ENCODE measurements at places on chromosomes 12 and 14.

- DNase-seq: no peak
These were observed 103.1 kb upstream of the C14orf180 start for GRCh38 chr14:104476437-104476836.

DNA sequence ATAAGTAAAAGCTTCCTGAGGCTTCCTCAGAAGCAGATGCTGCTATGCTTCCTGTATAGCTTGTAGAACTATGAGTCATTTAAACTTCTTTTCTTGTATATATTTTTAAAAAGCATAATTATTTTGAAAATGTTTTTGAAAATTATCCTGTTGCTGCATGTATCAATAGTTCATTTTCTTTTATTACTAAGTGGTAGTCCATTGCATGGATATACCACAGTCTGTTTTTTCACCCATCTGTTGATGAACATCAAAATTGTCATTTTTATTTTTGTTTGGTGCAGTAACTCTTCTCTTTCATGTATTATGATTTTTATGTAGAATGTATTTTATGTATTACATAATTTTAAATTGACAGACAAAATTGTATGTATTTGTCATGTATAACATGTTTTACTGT lies 81.4 kb downstream of the TMTC3 start:
- no peak for DNase-seq

- no peak for DNase-seq
These were observed 425.0 kb downstream of the NPAS3 start for GRCh38 chr14:33363682-33364081.

GRCh38 chr12:23368590-23368989 lies 580.9 kb downstream of the SOX5 start:
- DNase-seq: no peak

Data from foreskin melanocyte (primary cell).